Hematopoietic multipotent progenitor cell (in vitro differentiated cells): ENCODE measurements at places on chromosomes 12 and 14.
A peak's percentile ranks its signal among the peaks of the same experiment; 100 is the strongest.

GRCh38 chr12:79997096-79997791 lies 62.3 kb upstream of the PPP1R12A start:
- DNase-seq: peak; percentile 5

- DNase-seq: no peak
These were observed 16.6 kb downstream of the TFCP2 start for GRCh38 chr12:51156245-51156765.

- no peak for DNase-seq
These were observed 85.7 kb downstream of the MYRFL start for GRCh38 chr12:69910694-69911093.

DNA sequence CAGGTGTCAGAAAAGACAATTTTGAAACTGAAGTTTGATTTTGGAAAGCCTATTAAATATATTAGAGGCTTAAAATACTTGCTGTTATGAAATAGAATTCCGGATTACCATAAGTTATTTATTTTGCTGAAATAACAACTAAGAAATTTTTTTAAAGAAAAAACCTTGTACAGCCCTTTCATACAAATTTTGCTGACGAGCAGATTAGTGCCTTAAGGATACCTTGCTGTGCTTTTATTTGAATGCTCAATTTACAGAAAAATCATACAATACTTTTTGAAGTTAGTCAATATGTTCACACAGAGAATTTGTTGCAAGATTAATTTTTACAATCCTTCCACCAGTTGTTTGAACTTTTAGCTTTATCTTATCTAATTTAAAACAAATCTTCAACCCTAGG lies 29.5 kb upstream of the CLEC2D start:
- DNase-seq: no peak

GRCh38 chr14:90272523-90272922 lies 16.2 kb downstream of the PSMC1 start:
- no peak for DNase-seq

DNA sequence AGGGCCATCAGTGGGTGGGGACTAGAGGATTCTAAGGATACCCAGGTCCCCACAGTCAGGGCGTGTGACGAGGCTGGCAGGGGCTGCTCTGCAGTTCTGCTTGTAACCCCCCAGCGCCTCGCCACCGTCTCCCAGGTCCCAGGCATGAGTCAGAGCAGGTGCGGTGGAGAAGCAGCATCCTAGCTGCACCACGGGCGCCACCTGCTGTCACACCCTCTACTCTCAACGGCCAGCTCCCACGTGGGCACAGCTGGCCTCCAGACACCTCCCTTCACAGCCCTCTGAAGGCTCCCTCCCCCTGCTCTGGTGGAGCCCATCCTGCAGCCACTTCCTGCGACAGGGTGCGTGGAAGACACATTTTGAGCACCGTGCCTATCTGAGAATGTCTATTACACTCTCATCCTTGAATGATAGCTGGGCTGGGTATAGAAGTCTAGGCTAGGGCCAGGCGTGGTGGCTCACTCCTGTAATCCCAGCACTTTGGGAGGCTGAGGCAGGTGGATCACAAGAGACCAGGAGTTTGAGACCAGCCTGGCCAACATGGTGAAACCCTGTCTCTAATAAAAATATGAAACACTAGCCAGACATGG lies 6.9 kb upstream of the NUDT14 start:
- no peak for DNase-seq

DNA sequence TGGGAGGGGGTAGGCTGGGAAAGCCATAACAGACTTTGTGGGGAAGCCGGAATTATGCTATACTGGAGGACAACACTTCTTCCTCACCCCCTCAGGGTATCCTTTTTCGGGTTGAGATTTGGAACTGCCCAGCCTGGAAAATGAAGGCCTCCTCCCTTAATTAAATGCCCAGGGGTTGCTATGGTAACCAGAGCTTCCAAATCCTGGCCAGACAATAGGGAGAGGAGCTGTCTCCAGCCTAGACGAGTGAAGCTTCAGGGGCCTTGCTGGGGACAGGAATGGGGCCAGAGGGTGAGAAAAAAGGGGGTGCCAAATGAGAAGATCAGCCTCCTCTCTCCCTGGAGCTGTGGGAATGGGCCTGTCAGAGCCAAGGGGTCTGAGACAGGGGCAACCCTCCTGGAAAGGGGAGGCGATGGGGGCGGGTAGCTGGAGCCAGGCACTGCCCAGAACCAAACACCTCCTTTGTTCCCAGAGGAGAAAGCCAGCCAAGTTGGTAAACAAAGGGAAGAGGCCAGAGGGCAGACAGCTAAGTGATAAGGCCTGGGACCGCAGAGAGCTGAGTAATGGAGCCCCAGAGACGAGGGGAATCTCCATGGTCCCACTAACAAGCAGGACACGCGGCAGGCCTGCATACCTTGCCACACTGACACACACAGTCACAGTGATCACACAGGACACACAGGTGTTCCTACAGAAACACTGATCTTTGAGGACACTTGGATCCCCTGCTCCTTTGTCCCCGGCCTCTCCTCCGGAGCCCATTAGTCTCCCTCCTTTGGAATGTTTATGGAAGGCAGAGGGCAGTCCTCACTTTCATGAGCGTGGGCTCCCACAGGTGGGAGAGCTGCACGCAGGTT lies 17.9 kb upstream of the RND1 start:
- DNase-seq: no peak

- DNase-seq: no peak
These were observed 73.9 kb downstream of the SYT1 start for GRCh38 chr12:78938341-78939084.

DNA sequence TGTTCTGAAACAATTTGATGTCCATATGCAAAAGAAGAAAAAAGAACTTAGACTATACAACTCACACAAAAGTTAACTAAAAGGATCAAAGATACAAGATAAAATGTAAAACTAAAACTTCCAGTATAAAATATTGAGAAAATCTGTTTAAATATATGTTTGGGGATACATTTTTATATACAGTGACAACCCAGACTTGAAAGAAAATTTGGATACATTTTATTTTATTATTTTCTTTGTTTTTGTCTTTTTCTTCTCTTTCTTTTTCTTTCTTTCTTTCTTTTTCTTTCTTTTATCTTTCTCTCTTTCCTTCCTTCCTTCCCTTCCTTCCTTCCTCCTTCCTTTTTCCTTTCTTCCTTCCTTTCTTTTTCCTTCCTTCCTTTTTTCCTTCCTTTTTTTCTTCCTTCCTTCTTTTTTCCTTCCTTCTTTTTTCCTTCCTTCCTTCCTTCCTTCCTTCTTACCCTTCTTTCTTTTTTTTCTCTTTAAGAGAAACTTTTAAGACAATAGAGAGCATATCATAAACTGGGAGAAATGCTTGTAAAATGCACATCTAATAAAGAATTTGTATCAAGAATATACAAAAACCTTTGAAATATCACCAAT lies 954.5 kb upstream of the LRFN5 start:
- no peak for DNase-seq

GRCh38 chr14:33271891-33272290 lies 333.2 kb downstream of the NPAS3 start:
- DNase-seq: no peak

DNA sequence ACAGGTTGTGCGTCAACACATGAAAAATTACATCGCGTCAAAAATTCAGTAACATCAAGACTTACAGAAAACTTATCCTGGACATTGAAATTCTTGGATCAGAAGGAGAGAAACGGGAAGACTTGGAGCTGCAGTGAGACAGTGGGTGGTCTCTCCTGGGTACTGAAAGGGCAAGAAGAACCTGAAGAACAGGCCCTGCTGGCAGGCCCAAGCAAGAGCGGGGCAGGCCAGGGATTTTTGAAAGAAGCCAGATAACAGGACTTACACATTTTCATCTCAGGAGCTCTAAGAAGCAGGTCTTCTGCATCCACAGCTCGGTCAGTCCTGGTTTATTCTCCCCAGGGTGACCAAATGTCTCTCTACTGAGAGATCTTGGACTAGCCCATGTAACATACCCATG lies 466.5 kb upstream of the SOX5 start:
- DNase-seq: no peak
